ENCODE measurements at places on chromosomes 7 and 10.

DNA sequence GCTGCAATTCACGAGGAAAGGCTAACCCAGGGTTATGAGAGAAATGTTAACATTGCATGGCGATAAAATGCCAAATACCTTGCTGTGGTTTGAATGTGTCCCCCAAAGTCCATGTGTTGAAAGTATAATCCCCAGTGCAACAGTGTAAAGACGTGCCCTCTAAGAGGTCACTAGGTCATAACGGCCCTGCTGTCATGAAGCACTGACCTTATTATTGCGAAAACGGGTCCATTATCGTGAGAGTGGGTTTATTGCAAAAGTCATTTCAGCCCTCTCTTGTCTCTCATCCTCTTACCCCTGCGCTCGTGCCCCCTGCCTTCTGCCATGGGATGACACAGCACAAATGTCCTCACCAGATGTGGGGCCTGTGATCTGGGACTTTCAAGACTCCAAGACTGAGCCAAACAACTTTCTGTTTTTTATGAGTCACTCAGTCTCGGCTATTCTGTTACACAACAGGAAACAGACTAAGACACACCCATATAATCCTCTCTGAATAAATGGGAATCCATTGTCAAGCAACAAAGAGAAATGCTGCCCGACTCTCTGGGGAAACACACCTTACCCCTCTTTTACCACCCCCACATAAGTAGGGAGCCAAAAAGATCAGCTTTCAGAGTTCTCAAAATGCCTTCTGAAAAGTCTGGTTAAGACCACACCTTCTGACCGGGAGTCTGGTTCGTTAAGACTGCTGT, 73.1 kb upstream of the UCN3 start:
- DNase-seq, result no peak

GRCh38 chr7:36349626-36350025, 40.0 kb upstream of the ANLN start:
- DNase-seq, result no peak

DNA sequence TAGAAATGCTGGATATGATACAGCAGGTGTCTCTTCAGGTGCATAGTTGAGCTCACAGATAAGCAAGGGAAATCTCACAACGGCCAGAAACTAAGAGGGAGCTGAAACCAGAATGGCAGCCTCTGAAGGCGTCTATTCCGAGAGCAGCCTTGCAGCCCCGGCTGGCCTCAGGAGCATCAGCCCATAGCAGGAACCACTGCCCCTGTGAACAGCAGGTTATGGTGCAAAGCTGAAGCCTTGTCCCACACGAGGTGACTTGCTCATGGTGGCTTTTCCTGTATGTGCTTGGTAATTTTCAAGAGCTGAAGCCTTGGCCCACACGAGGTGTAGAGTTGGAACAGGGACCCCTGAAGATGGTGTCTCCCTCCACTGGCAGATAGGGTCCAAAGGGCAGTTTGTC, 33.2 kb downstream of the BNIP3 start:
- DNase-seq, result no peak

GRCh38 chr7:44755698-44756627, 7.3 kb downstream of the ZMIZ2 start:
- DNase-seq, result peak; percentile 73

DNA sequence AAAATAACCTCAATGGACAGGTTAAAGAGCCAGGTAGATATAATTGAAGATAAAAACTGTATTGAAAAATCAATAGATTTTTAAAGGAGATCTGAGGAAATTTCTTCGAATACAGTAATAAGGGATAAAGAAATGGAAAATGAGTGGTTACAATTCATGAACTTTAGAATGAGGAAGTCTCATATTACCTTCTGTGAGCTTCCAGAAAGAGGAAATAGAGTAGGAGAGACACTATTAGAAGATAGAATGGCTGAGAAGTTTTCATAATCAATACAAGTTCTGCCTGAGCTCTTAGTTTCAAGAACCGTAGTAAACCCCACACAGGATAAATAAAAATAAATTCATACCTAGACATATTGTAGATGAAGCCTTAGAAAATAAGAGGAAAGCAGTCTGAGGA, 11.5 kb downstream of the SDK1 start:
- no peak for DNase-seq

DNA sequence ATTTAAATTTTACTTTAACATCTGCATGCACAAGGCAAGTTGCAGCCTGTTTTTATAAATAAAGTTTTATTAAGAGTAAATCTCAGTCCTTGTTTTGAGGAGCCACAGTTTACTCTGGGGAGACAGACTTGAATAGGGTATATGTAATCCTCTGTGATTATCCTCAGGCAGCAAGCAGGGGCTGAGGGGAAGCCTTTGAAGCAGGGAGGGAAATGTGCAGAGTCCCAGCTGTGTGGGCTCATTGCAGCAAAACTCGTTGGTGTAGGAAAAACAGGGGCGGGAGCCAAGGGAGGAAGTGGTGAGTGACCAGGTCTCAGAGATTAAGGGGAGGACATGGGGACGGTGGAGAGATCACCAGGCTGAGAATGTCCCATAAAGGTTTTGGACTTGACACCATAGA, 34.3 kb upstream of the SMC3 start:
- DNase-seq, result no peak

GRCh38 chr10:35822316-35822715, 180.2 kb upstream of the FZD8 start:
- no peak for DNase-seq

- DNase-seq, result peak; percentile 19
Measured at GRCh38 chr7:70353330-70353945, 755.2 kb downstream of the AUTS2 start.

- no peak for DNase-seq
Measured at GRCh38 chr10:88458209-88458608, 124.9 kb downstream of the RNLS start.

DNA sequence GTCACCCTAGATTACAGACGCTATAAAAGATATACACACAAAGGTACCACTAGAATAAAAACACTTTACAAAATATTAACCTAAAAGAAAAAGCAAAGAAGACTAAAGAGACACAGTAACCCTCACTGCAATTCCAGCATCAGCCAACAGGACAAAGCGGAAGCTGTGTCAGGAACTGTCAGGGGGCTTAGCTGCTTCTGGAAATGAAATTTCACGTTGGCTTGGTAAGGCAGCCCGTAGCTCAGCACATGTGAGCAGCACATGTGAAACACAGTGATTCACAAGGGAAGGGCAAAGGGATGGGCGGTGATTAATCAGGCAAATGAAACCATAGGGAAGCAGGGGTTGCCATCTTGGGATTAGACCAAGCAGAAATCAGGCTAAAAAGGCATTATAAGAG, 195.4 kb downstream of the MGMT start:
- DNase-seq, result no peak

DNA sequence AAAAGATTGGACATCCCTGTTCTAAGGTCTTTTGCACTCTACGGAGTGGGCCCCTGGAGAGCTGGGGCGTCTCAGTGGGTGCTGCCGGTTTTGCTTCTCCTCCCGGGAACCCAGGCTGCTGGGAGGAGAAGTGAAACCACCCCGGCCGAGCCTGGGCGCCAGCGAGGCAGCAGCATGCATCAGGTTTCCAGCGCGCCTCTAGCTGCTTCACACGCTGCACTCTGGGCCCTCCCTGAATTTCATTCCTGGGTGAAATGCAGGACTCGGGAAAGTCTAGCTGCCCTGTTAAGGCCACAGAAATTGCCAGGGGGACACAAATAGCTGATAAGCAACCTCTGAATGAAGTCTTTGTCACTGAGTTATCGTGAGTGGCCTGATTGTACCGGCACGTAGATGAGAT, 127.4 kb downstream of the TRRAP start:
- DNase-seq, result no peak

DNA sequence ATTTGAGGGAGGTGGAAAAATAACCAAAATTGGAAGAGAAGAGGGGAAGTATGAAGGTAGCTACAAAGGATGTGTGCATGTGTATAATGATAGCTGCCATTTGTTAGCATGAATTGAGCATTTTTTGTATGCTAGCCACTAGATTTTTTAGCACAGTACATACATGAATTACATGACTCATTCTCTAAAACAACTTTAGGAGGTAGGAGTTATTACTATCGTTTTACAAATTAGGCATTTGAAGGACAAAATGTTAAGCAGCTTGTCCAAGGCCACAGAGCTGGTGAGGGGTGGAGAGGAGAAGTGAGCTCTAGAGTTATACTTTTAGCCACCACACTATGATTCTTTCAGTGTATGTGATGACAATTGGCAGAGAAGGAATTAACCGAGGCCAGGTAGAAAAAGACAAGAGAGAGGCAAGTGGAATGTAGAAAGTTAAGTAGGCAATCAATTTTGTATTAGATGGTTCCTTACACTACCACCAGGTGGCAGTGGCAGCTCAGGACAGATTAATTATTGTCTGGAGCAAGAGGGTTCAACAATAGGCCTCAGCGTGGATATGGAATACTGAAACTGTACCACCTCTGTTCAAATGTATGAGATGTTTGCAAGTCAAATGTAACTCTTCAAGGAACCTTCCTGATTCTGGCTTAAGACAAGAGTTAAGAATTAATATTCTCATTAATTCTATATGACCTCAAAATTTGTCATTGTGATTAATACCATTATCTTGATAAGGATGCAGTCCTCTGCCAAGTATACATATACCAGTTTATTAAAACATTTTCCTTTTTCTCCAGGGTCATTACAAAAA, 128.0 kb downstream of the MBL2 start:
- no peak for DNase-seq

- DNase-seq, result no peak
Measured at GRCh38 chr10:100962351-100963080, 6.8 kb upstream of the SEMA4G start.

DNA sequence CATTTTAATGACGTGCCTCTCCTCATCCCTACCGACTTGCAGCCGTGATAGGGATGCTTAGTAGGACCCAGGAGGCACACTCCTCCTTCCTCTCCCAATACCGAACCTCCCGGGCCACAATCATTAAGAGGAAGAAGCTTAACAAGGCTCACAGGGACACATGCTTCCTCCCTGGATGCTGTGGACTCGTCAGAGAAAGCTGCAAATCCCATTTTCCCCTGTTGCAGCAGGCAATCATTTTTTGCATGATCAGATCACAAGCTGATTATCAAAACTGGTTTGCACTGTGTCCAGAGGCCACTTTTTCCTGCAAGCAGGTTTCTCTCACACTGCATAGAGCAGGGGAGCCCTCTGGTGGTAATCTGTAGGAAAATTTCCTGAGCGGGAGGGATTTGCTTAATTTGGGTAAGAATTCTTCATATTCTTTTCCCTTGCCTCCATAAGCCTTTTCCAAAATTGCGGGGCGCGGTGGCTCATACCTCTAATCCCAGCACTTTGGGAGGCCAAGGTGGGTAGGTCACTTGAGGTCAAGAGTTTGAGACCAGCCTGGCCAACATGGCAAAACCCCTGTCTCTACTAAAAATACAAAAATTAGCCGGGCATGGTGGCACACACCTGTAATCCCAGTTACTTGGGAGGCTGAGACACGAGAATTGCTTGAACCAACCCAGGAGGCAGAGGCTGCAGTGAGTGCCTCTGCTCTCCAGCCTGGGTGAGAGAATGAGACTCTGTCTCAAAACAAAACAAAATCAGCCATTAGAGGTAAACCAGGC, 16.1 kb upstream of the LAMB4 start:
- DNase-seq, result peak; percentile 22
